Pulmonary artery endothelial cell (primary cell): ENCODE measurements at places on chromosomes 5 and 9. TPM values are rescaled to one million over a fixed set of nuclear protein-coding genes. Genes with fewer than 3 reads are reported as not detected.

GRCh38 chr5:153088538-153088937 lies 401.9 kb upstream of the GRIA1 start:
- no peak for DNase-seq

DNA sequence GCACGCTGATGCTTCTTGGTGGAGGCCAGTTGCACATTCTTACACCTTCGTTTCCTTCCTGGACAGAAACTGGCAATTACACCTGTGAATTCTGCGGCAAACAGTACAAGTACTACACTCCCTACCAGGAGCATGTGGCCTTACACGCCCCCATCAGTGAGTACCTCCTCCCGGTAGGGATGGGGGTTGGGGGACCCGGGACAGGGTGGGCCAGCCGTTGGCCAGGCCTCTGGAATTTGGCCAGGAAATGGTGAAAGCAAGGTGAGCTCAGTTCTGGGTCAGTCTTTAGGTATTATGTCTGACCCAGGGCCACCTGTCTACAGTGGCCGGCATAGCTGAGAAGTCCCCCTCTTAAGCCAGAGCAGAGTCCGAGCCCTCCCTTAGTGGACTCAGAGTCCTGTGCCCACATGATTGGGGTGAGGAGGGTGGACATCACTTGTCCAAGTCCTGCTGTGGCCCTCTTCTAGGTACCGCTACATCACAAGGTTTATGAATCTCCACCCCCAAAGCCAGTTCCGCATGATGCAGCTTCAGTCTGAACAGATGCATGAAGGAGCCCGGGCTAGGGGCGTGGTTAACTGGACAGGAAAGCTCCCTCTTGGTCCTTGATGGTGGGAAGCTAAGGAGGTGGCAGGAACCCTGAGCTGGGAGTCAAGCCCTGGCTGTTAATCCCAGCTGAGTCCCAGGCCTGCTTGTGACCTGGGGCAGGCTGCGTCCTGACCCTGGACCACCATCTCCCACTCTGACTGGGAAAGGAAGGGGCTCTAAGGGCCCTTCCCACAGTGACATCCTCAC lies 61.3 kb downstream of the AMBP start:
- DNase-seq: no peak

DNA sequence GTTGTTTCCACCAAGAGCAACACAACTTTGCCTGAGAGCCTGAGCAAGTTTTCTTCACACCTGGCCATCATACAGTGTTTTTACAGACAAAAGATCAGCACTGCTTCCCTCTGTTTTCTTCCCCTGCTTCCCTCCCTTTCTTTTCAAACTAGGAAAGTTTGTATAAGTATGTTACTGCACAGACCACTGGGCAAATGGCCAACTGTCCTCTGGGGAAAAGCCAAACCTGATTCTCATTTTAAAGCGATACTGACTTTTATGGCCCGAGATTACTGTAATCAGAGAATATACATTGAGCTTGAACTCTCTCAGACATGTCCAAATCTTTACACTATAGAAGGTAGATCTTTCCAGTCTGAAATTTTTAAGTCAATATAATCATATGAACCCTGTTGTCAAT lies 415.0 kb downstream of the NFIB start:
- DNase-seq: no peak

- no peak for DNase-seq
These were observed 83.3 kb downstream of the SUSD1 start for GRCh38 chr9:112091810-112092209.

DNA sequence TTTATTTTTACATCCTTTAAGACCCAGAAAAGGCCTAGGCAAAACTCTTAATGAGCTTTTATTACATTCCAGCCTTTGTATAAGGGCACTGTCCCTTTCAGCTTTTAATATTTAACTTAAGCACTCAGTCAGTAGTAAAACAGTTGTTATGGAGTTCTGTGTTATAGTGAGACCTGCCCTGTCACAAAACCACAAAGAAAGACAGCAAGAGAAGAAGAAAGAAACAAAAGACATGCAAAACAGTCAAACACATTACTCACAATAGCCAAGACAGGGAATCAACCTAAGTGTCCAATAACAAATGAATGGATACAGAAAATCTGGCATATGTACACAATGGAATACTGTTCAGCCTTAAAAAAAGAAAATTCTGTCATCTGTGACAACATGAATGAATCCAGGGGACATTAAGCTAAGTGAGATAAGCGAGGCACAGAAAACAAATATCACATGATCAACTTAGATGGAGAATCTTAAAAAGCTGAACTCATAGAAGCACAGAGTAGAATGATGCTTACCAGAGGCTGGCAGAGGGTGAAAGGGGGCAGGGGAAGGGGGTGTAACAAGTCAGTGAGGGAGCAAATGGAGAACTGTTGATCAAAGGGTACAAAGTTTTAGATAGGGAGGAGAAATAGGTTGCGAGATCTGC lies 63.8 kb upstream of the CCNG1 start:
- DNase-seq: no peak

DNA sequence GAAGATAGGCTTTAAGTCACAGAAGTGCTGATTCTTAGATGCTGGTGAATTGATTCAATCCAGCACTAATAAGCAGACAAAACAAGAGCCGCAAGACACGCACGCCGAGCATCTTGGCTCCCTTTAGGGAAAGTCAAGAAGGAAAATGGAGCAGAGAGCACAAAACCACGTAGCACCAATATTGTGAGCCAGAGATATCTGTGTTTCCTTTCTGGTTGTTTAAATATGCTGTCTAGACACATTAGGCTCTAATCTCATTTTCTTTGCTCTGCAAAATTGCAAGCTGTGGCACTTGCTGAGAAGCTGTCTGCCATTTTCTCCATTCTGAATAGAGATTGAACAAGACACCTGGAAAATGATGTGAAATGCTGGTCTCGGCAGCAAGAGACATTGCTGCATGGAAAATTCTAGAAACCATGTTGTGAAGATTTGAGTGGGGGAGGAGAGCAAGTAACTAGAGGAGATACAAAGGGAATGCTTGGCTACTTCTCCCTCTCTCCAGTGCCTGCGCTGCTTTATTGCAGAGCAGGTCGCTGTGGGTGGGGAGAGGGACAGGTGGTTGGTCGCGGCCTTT lies 336.3 kb downstream of the MED10 start:
- no peak for DNase-seq

DNA sequence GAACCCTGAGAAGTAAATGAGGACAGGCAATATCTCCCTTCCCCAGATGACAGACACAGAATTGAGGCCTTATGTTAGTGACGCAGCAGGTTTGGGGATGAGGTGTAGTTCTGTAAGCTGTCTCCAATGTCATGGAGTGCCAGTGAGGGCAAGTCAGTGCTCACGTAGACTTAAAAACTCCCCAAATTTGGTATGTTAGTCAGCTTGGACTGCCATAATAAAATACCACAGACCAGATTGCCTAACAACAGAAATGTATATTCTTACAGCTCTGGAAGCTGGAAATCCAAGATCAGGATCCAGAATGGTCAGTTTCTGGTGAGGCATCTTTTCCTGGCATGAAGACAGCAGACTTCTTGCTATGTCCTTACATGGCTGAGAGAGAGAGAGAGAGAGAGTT lies 14.9 kb downstream of the FOXI1 start:
- DNase-seq: no peak

DNA sequence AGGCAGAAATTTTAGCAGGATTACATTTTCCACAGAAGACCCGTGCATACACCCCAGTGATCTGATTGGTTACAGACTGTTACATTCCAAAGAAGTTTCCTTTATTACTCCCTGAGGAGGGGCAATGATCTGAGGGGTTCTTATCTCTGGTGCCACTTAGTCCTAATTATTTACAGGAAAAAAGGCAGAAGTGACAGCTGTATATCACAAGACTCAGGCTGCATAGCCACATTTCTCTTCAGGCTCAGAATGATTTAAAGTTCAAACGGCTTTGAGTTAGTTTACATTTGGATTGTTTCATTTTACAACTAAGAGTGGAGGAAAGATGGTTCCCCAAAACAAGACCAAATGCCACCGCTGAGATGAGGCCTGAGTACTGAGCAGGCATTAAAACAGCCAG lies 17.3 kb downstream of the NAIF1 start:
- DNase-seq: no peak

Gene SPEF2
- 0.88 and 0.92 TPM in 2 replicates for total RNA-seq

Gene GNG10
- 49.0 and 53.2 TPM in 2 replicates for total RNA-seq

Gene C9
- total RNA-seq: 0.25 TPM in 1 of 2 replicates, not detected in the other

Gene TRPM6
- 0.07 TPM in 2 replicates for total RNA-seq
